Activated gamma-delta T cell (primary cell): ENCODE measurements at places on chromosomes 12 and 14.

GRCh38 chr14:23864861-23865260, 88.7 kb upstream of the DHRS4 start:
- DNase-seq: no peak

DNA sequence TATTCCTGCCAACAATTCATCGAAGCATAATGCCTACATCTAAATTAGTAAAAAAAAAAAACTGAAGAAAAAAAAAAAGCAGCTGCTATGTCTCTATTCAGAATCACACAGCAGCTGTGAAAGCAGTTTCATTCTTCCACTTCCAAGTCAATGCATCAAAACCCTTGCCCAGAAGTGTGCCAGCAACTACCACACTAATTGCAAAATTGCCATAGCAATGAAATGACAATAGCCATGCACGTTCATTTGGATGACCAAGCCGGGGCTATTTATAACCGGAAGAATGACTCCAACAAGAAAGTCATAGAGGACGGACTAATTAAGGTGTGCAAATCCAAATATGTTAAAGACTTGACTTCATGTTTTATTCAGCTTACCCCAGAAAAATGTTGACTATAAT, 42.5 kb downstream of the SLC2A13 start:
- DNase-seq: no peak

DNA sequence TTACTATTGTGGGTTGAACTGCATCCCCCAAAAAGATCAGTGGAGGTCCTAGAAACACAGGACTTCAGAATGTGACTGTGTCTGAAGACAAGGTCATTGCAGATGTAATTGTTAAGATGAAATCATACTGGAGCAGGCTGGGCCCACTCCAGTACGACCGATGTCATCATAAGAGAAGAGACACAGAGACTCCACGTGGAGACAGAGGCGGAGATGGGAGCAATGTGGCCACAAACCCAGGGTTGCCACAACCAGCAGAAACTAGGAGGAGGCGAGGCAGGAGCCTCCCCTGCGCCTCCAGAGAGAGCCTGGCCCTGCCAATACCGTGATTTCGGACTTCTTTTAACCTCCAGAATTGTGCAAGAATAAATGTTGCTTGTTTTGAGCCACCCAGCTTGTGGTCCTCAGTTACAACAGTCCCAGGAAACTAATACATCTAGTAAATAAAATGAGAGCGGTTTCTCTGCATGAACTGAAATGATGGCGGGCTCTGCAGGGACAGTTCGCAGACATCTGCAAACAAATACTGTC, 25.7 kb upstream of the FZD10 start:
- DNase-seq: no peak

- DNase-seq: no peak
These were observed 28.1 kb downstream of the SINHCAF start for GRCh38 chr12:31297572-31298514.

- no peak for DNase-seq
These were observed 57.6 kb downstream of the EID3 start for GRCh38 chr12:104360983-104361707.

DNA sequence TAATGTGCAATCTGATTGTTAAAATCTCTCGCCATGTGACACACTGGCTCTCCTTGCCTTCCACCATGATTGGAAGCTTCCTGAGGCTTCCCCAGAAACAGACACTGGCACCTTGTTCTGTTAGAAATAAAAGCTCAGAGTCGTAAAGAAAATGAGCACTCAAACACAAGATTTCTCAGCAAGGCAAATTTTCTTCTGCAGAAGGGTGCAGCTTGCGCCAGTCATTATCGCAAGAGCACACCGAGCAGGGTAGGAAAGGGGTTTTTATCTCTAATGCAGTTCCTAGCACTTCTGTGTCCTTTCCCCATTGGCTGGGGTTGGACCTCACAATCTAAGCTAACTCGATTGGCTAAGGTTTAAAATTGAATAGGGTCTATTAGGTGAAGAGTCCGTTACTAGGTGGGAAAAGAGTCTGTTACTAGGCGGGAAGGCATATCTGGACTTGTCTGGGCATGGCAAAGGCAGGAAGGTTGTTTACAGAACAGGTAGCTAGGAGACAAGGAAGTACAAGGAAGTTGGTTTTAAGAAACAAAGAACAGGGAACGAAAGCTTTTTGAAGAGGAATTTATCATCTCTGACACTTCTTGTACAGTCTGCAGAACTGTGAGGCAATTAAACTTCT, 62.6 kb upstream of the BICD1 start:
- no peak for DNase-seq

GRCh38 chr12:18970603-18971002, 158.9 kb upstream of the PLEKHA5 start:
- DNase-seq: no peak

DNA sequence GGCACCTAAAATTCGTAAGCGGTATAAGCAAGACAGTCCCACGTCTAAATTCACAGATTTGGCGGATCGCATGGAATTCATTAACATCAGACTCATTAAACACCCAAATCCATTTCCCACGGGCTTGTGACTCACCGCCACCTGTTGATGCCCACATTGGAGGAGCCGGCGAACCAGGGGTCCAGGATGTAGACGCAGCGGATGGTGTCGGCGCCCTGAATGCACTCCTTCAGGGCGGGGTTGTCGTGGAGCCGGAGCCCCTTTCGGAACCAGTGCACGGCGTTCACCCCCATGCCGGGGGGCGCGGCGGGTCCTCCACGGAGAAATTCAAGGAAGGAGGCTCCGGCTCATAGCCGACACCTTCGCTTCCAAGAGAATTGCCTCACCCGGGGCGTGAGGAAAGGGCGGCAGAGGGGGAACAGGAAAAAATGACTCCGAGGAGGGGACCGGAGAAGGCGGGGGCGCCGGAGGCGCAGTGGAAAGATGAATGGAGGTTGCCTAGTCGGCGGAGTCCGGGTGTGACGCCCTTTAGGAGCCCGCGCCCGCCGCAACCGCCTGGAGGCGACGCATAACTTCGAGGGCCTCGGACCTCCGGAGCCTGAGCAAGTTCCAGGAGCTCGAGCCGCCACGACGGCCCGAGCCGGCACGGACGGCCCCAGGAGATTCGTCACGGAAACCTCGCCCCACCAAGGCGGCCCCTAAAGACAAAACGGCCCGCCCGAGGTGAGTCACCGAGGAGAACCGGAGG, 506 bp downstream of the CRY1 start:
- peak; percentile 76 for DNase-seq

- DNase-seq: no peak
These were observed 4.0 kb upstream of the CKAP4 start for GRCh38 chr12:106251631-106252455.

- no peak for DNase-seq
These were observed 37.9 kb downstream of the LRRK2 start for GRCh38 chr12:40262657-40263056.

GRCh38 chr14:71203306-71203705, 296.0 kb downstream of the PCNX1 start:
- no peak for DNase-seq

- no peak for DNase-seq
These were observed 12.7 kb downstream of the C14orf132 start for GRCh38 chr14:96051642-96052540.

DNA sequence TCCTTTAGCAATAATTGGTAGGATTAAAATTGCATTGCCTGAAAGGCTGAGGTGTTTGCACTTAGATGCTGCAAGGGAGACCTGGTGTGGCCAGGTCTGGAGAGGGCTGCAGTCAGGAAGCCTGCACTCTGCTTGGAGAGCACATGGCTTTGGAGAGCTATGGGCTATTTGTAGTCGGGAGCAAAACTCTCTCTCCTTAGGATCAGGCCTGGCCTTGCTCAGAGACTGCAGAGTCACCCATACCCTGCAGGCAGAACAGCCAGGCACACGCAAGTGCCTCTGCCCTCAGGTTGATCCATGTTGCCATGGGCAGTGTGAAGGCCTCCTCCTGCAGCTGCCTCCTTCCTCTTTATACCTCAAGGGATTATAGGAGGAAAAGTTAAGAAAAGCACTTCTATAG, 26.8 kb downstream of the CKB start:
- DNase-seq: no peak

DNA sequence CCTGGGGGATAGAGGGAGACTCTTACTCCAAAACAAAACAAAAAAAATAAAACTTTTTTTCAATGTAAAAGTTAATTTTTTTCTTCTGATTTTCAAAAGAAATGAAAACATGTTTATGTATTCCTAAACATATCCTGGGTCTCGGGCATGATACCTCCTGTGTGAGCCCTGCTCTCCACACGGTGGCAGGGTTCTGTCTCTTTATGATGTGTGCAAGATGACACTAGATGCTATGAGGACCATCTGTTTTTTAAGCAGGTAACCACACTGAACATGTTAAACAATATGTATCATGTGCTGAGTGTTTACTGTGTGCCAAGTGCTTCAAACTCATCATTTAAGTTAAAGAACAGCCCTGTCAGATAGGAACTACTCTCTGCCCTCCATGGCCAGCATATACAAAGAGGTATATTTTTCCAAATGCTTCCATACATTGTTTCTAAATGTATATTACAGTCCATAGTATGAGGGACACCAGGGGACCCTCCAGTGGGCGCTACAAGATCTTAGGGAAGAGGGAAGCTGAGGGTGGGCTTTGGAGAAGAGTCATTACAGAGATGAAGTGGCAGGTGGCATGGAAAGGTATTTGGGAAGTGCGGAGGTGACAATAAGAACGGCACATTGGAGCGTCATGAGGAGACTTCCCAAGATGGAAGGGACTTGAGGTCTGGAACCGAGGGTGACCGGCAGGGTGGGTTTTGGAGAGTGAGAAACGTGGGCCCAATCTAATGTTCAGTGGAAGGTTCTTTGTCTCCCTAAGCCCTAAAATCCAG, 28.5 kb downstream of the FOS start:
- no peak for DNase-seq

GRCh38 chr12:2551412-2551900, 243.3 kb upstream of the FKBP4 start:
- DNase-seq: no peak

DNA sequence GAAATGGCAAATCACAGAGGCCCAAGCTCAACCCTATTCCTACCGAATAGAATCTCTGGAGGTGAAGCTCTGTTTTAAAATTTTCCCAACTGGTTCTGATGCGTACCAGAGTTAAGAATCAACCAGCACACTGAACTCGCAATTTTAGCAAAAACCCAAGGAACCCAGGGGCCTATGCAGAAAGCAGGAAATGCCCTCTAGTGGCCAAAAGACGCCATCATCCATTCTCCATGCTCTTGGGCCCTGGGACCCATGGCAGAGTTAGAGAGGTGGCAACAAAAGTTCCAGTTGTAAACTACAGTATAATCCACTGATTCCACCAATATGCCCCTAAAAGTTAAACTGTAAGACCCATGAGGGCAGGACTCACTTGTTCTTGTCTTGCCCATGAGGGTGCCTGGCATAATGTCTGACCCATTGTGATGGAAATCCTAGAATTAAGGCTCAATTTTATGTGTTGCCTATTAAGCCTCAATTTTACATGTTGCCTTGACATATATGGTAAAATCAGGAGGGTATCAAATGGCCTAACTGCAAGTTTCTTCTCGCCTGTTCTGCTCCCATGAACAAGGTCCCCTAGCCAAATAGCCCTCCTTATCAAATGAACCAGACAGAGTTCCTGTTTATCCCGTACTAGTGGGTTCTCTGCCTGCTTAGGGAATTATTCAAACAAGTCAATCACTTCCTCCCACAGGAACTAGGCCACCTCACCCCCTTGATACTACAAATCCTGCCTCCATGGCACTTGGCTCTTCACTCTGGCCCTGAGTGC, 137.5 kb upstream of the CPM start:
- no peak for DNase-seq

DNA sequence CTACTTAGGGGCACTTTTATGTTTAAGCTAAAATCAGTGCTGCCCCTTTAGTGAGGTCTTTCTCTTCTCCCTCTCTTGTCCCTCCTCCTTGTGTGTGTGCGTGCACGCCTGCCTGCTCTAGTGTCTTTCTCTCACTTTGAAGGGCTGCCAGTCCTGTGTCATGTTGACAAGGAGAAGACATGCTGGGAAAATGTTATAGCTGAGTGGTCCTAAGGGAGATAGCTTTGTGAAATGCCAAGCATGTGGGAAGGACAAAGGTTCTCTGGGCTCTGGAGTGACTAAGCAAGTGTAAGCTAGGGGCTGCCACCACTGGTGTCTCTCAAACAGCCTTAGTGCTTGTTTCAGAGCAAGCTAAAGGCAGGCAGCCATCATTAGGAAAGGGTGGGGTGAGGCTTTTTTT, 108.4 kb downstream of the EMP1 start:
- DNase-seq: no peak

DNA sequence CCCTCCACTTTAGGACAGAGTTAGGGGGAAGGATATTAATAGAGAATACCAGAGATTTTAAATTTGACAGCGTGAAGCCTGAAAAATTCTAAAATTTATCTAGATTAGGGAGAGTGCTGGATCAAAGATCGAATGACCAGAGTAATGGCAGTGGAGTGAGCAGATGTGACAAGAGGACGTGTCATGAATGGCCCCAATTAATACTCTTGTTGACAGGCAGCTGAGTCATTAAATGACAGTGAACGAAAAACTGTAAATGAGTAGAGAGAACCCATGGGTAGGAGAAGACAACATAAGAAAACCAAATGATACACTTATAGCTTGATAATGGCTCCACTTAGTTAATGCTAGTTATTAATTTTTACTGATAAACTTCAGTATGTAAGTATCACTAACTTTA, 73.9 kb upstream of the PLEKHA5 start:
- DNase-seq: no peak

GRCh38 chr14:87097015-87097414, 896.0 kb downstream of the GALC start:
- no peak for DNase-seq

DNA sequence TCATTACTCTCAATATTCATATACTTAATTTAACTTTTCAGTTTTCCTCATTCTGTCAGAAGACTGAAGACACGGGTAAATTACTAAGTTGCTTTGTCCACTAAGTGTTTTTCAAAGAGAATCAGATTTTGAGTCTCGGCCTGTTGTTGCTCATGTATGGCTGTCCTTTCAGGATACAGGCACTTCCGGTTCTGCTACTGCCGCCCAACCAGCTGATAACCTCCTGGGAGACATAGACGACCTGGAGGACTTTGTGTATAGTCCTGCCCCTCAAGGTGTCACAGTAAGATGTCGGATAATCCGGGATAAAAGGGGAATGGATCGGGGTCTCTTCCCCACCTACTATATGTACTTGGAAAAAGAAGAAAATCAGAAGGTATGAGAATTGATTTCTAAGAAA, 28.3 kb upstream of the TEAD4 start:
- DNase-seq: no peak

- DNase-seq: no peak
These were observed 1.1 kb downstream of the LRP6 start for GRCh38 chr12:12265571-12266388.
